Right lobe of liver (tissue), 6 donors: ENCODE measurements at places on chromosomes 3 and 15. TPM values are rescaled to one million over a fixed set of nuclear protein-coding genes. Genes with fewer than 3 reads are reported as not detected.

Gene KLF15
- total RNA-seq, result 68.7 TPM

- H3K4me1 ChIP-seq, result peaks cover 22% of the 10 kb centered on the region
- H3K36me3 ChIP-seq, result no peaks in the 10 kb centered on the region
- no peaks in the 10 kb centered on the region for H3K27me3 ChIP-seq
Observed at GRCh38 chr3:150543128-150543527, 3.2 kb downstream of the SERP1 start.

Gene RRP9
- 7.4 TPM for total RNA-seq

- no peaks in the 10 kb centered on the region for H3K36me3 ChIP-seq
- DNase-seq, result no peak
- no peak overlapping the region for H3K4me3 ChIP-seq
- H3K27me3 ChIP-seq, result no peaks in the 10 kb centered on the region
- peaks cover 3% of the 10 kb centered on the region for H3K4me1 ChIP-seq
- no peak overlapping the region for H3K27ac ChIP-seq
Observed at GRCh38 chr3:4776399-4776979, 202.7 kb upstream of the BHLHE40 start.

Gene CKMT1A
- 1.2 TPM for total RNA-seq
